ENCODE measurements at places on chromosomes 7 and 10.

- no peak for DNase-seq
Measured at GRCh38 chr10:121662945-121663917, 65.0 kb upstream of the FGFR2 start.

- DNase-seq = no peak
Measured at GRCh38 chr10:24685958-24686540, 37.6 kb downstream of the ARHGAP21 start.

- no peak for DNase-seq
Measured at GRCh38 chr10:132266594-132267161, 41.1 kb downstream of the STK32C start.

DNA sequence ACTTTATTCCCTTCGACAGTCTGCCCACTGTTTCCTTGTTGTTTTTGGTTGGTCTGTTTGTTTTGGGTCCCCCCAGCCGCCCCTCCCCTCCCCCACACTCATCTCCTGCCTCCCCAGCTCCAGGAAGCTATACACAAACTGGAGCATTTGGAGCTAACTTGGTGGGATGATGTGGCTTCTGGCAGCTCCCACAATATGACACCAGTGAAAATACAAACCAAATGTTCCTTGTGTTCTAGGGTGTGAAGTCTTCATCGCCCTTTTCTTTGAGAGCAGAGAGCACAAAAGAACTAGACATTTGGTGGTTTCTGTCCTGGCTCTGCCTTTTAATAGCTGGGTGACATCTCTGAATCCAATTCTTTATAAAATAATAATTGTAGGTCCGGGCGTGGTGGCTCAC lies 33.8 kb downstream of the CREB5 start:
- no peak for DNase-seq

DNA sequence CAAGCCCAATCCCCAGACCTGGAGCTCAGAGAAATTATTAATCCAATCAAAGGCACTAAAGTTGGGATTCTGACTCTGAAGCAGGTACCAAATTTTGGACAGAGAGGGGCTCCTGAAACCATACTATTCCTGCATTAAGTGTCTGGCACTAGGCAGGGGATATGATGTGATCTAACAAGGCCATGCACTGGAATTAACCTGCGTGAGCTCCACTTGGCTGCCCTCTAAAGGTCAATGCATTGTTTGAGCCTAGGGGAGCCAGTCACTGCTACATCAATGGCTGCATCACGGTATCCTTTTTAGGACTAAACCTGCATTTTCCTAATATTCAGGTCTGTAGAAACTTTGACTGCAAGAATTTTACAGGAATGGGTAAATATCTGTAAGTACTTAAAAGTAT lies 42.1 kb downstream of the ST8SIA6 start:
- DNase-seq = peak; percentile 4

DNA sequence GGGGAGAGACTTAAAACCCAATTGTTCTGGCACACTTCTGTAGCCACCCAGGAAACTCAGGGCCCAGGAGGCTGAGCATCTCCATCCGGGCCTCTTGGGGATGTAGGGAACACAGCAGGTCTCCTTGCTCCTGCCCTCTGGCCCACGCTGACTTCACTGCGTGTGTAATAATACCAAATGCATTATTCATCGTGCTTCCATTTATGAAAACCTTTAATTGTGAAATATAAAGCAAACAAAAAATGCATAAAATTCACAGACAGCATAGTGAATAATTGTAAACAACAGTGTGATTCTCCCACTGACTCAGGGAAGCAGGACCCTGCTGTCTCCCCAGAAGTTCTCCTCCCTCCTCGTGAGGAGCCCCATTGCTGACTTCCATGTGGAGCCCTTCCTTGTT lies 70.3 kb upstream of the SHH start:
- DNase-seq = no peak

GRCh38 chr7:96183163-96183670 lies 138.7 kb downstream of the SLC25A13 start:
- DNase-seq = no peak

GRCh38 chr10:96414303-96414702 lies 55.5 kb upstream of the OPALIN start:
- DNase-seq = no peak
